ENCODE measurements at places on chromosomes 11 and 22.

DNA sequence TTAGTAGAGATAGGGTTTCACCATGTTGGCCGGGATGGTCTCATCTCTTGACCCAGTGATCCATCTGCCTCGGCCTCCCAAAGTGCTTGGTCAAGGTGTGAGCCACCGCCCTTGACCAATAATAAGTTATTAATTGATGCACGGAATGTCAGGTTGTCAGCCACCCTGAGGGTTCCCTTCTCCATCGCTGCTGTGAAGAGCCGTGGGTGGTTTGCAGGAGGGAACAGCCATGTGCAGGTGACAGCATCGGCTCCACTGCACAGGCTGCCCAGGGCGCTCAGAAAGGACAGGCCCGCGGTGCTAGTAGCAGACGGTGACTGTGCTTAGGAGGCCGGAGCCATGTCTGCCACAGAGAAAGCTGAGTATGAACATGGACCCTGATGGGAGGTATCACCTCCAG lies 814.0 kb downstream of the BRD1 start:
- DNase-seq: no peak

DNA sequence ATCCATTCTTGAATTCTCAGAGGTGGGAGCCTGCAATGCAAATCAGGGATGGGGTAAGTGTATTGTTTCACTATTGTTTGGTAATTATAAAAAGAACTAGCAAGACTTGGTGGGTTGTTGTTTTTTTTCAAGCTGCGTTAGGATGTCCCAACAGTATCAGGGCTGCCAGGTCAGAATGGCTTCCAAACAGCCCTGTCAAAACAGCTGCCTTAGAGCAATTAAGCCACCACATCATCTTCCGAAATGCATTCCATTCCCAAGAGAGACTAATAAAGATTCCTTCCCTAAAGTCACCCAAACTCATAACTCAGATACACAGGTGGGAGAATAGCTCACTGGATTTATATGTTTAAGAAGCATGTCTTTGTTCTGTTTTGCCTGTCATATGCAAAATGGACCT lies 23.5 kb downstream of the BBOX1 start:
- no peak for DNase-seq

- DNase-seq: no peak
Observed at GRCh38 chr11:101584129-101584515, 315 bp upstream of the TRPC6 start.

- no peak for DNase-seq
Observed at GRCh38 chr11:126700768-126701519, 299.6 kb downstream of the KIRREL3 start.

- DNase-seq: no peak
Observed at GRCh38 chr11:14255238-14255534, 103.8 kb downstream of the RRAS2 start.

DNA sequence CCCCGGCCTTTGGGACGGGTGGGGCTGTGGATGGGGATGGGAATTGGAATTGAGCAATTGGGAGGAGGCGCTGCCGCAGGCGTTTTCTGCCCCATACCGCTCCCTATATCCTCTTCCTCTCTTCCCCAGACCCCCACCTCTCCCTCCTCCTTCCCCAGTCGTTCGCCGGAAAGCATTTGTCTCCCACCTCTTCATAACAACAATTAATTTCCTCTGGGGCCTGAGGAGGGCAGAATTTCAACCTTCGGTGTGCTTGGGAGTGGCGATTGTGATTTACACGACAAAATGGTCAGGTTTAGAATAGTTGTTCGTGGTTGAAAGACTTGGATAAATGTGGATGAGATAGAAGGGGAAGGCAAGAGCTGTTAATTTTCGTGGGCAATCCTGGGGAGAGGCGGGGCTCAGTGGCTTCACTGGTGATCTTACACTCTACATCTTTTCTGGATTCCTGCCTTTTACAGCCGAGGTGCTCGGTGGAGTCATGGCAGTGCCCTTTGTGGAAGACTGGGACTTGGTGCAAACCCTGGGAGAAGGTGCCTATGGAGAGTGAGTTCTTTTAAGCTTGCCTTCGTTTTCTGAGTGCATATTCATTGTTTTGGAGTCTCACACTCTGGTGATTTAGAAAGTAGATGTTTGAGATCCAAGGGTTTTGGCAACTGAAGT lies 1.5 kb downstream of the CHEK1 start:
- DNase-seq: peak; percentile 13

- DNase-seq: no peak
Observed at GRCh38 chr22:33162196-33162595, 104.0 kb upstream of the SYN3 start.

DNA sequence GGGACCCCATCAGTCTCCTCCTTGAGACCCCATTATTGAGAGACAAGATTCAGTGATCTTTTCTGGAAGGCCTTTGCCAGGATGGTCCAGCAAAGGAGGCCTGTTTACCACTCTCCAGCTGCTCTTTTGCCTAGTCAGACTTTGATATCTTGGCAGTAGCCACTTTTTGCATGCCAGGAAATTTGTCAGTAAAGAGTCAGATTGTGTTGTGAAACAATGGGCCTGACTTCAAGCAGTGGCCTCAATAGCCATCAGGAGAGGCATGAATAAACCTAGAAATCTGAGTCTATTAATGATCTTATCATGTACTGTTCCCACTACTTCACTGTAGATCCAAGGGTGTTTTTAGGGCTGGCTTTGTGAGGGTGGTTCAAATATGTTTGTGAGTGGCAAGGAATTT lies 479.4 kb downstream of the JRKL start:
- DNase-seq: no peak

- no peak for DNase-seq
Observed at GRCh38 chr22:27405672-27406388, 395.7 kb downstream of the MN1 start.

GRCh38 chr11:118912742-118913410 lies 12.8 kb downstream of the BCL9L start:
- no peak for DNase-seq

- DNase-seq: peak; percentile 72
Observed at GRCh38 chr11:133927690-133928627, 28.8 kb downstream of the IGSF9B start.

DNA sequence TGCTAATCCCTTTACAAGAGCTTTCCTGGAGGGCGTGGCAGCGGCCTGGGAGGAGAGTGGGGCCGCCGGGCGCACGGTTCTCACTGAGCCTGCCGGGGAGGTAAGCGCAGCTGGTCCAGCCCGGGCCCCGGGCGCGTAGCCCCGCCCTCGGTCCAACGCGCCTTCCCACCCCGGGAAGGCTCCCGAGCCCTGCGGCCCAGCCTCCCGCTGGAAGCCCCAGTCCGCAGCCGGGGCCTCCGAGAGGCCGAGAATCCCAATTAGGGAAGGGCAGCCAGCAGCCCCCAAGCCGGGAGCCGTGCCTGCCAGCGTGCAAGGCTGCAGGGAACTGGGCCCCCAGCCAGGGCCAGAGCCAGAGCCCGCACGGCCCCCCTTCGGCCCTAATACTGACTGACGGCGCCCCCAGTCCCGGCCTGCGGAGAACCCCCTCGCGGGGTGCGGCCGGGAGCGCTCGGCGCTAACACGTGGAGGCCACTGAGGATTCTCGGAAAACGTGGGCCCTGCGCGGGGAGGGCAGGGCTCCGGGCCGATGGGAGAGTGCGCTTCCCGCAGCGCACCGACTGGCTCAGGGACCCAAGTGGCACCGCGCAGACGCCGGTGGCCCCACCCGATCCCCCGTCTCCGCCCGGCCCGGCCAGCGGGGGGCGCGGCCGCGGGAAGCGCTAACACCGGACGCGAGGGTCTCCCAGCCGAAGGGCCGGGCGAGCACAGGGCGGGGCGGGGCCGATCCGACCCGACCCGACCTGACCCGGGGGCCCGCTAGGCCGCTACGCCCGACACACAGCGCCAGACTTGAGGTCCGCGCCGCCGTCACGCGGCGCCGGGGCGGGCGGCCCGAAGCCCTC lies 5.7 kb downstream of the ZFTA start:
- no peak for DNase-seq

DNA sequence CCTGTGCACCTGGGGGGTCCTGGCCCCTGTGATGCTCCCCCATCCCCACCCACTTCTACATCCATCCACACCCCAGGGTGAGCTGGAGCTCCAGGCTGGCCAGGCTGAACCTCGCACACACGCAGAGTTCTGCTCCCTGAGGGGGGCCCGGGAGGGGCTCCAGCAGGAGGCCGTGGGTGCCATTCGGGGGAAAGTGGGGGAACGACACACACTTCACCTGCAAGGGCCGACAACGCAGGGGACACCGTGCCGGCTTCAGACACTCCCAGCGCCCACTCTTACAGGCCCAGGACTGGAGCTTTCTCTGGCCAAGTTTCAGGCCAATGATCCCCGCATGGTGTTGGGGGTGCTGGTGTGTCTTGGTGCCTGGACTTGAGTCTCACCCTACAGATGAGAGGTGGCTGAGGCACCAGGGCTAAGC lies 20.0 kb upstream of the TALDO1 start:
- no peak for DNase-seq

DNA sequence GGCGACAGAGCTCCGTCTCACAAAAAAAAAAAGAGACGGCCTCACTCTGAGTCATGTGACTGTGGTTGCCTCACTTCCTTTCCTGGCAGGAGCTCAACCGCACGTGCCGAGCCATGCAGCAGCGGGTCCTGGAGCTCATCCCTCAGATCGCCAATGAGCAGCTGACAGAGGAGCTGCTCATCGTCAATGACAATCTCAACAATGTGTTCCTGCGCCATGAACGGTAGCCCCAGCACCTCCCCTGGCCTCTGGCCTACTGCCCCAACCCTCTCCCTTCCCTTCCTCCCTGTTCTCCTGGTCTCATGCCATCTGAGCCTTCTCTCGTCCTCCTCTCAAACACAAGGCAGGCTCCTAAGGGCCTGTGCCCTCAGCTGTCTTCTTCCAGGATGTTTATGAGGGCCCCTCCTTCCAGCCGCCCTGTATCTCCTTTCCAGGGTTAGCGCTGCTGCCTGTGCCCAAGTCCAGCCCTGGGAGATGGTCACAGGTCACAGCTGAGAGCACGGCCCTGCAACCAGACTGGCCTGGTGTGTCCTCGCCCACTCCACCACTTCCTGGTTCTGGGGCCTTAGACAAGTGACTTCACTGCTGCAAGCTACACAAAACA lies 30.7 kb downstream of the TOM1 start:
- DNase-seq: peak; percentile 49

DNA sequence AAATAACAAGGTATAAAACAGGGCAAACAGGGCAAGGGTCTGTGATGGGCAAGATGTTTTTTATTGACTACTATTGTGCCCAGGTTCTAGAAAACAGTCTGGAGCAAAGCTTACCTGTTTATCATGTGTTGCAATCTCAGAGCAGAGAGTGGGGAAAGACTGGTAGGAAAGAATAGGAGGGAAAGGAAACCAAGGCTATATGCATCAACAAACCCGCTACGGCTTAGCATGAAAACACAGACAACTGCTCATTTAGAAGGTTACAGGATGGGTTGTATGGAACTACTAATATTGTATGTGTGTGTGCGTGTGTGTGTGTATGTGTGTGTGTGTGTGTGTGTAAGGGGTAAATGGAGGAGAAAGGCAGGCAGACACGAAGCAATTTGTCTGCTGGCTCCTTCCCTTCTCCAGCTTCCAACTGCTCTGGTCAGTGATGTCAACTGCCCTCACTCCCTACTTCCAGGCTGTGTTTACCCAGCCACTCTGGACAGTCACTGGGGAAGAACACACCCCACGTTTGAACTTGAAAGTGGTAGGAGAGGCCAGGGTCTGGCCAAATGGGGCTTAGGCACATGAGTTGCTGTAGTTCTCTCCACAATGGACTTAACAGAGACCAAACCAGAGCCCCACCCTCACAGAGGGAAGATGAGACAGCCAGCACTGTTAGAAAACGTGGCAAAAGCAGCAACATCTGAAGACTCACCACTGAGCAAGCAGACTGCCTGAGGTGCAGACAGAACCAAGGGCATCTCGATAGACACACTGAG lies 47.0 kb downstream of the GAB2 start:
- DNase-seq: no peak

GRCh38 chr11:19460718-19461405 lies 220.1 kb upstream of the E2F8 start:
- DNase-seq: no peak

GRCh38 chr22:41913040-41913719 lies 1.7 kb downstream of the SHISA8 start:
- DNase-seq: no peak

- peak; percentile 54 for DNase-seq
Observed at GRCh38 chr11:6402561-6402981, 12.3 kb downstream of the SMPD1 start.

DNA sequence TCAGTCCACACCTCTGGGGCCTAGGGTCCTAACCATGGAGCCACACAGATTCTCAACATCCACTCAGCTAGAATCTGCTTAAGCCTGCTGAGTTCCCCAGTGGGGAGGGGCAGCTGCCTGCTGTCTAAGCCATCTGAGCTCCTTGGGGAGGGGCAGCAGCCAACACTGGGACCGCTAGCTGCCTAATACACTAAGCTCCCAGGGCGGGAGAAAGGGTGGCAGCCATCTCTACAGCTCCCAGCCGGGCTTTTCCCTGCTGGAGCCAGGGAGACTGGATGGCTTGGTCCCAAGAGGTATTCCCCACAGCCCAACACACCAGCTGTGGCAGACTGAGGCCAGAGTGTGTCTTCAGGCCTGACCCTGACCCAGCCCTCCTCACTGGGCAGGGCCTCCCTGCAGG lies 217.3 kb upstream of the TMEM45B start:
- no peak for DNase-seq

GRCh38 chr11:18064450-18065054 lies 18.5 kb upstream of the TPH1 start:
- no peak for DNase-seq

DNA sequence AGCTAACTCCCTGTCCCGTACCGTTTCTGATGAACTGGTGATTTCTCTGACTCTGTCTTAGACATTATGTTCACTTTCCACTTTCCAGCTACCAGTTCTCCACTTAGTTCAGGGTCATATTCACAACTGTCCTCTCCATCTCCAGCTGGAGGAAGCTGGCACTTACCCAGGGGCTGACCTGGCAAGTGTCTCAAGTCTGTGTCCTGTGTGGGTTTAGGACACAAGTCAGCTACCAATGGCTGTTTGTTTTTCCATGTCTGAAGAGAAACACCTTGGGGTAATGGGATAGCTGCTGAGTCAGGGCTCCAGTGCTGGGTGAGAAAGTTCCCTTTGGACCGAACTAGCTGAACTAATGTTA lies 134.4 kb downstream of the CSNK2A3 start:
- no peak for DNase-seq

DNA sequence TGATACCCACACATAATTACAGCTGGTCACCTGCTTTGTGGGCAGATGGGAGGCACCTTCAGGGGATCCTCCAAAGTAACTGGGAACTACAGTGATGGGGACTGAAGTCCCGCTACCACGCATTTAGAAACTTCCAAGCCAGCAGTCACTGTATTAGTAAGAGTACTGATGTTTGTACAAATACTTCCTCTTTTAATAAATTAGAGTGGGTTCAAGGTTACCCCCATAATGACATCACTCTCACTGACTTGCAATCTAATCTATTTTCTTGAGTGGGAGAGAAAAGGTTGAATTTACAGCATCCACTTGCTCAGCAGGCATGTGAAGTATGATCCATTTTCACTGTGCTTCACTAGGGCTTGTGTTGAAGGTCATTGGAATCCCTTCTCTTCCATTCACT lies 72.1 kb upstream of the TIMP3 start:
- no peak for DNase-seq

GRCh38 chr11:3894128-3894731 lies 38.8 kb downstream of the STIM1 start:
- no peak for DNase-seq
